ENCODE measurements at places on chromosomes 2 and 18.

DNA sequence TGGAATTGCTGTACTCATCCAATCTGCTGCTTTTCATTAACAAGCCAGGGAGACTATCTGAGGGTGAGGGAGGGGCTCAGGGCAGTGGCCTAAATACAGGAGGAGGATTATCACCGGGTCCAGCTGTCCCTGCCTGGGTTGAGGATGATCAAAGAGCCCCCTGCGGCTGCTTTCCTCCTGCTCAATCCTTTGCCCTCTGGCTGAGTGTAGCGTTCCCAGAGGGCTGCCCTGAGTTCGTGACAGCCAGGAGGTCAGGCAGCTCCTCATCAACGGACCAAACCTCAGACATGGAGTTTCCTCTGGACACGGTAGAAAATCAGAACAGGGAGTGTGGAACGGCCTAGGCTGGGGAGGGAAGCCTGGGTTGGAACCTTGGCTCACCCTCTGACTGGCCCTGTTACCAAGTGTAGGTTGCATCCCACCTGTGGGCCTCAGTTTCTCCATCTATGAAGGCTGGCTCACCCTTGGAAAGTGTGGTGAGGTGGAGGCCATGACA is 23.5 kb downstream of the CIB4 start:
- DNase-seq, result no peak

- no peak for DNase-seq
Observed at GRCh38 chr2:43262951-43263350, 36.5 kb upstream of the ZFP36L2 start.

- no peak for DNase-seq
Observed at GRCh38 chr2:195092341-195092740, 564.7 kb upstream of the SLC39A10 start.

- DNase-seq, result no peak
Observed at GRCh38 chr2:109125593-109126500, 3.2 kb upstream of the SH3RF3 start.

DNA sequence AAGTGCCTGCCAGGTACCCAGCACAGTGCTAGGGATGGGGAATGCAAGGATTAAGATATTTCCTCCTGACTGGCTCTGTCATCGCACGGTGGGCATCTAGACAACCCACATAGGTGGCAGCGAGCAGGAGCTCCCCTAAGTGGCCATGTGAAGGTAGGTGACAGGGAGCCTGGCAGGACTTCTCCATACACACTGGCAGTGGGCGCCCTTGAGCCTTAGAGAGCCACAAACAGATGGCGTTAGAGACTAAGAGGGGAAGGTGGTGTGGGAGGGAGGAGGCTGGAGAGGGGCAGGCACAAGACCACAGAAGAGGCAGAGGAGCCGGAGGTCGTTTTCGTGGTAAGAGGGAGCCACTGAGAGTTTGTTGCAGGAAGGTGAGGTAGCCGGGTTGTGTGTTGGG is 15.2 kb downstream of the PRELID3A start:
- DNase-seq, result no peak

GRCh38 chr2:154459286-154459685 is 239.2 kb upstream of the KCNJ3 start:
- DNase-seq, result no peak

DNA sequence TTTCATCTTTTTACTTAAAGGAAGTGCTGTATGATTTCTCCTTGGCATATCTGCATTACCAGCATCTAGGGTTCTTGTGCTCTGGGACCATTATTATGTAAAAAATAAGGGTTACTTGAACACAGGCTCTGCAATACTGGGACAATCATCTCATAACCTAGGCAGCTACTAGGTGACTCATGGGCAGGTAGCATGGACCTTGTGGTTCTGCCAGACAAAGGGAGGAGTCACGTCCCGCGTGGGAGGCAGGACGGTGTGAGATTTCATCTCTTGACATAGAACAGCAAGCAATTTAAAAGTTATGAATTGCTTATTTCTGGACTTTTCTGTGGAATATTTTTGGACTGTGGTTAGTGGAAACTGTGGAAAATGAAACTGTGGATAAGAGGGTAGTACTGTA is 34.1 kb downstream of the ASAP2 start:
- DNase-seq, result no peak

DNA sequence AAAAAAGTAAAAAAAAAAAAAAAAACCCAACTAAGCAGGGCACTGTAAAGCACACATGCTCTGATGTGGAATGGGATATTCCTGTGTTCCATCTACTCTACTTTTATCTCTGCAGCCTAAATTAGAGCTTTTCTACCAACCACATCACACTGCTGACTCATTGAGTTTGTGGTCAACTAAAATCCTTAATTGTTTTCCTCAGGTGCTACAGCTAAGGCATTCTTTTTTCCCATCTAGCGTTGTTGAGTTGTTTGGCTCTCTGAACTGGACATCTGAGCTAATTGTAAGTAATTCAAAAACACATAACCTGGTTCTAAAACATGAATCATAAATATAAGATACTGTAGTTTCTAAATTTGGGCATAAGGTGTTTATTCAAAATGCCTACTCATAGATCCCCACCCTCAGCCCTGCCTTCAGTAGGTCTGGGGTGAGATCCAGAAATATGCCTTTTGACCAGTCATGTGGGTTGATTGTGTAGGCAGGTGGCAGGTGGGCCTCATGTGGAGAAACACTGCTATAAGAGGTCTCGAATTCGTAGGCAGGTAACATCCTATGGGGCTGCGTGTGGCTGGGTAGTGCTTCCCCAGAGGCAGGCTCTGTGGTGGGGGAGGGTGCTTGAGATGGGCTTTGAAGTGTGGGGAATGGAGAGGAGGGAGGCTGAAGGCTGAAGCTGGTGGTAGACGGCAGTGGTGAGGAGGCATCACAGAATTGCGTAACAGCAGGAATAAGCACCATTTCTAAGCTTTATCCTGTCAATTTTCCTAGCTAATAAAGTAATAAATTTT is 27.2 kb downstream of the ANKRD29 start:
- DNase-seq, result no peak

DNA sequence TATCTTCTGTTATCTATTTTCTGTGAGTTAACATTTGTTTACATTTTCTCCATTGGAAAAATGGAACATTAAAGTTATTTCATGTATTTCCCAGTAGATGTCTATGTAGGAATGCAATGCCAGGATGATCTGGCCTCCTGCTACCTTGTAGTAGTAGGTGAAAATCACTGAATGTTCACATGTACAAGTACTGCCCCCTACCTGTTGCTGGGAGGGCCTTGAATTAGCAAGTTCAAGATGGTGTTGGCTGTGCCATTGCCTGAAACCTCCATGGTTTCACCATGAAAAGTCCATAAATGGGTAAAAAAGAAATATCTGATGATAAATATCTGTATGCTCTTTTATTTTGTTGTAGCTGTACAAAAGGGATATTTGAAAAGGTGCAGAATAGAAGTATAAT is 30.7 kb downstream of the XRCC5 start:
- DNase-seq, result no peak
